ENCODE measurements at places on chromosomes 3 and 15. TPM values are rescaled to one million over a fixed set of nuclear protein-coding genes. Genes with fewer than 3 reads are reported as not detected.

- no peak overlapping the region for H3K27ac ChIP-seq
- no peaks in the 10 kb centered on the region for H3K36me3 ChIP-seq
- no peaks in the 10 kb centered on the region for H3K27me3 ChIP-seq
- H3K4me3 ChIP-seq = no peak overlapping the region
- H3K4me1 ChIP-seq = no peaks in the 10 kb centered on the region
Observed at GRCh38 chr3:70737666-70738290, 425.3 kb upstream of the MDFIC2 start.

MYRIP gene
- 5.1 TPM for total RNA-seq

DNA sequence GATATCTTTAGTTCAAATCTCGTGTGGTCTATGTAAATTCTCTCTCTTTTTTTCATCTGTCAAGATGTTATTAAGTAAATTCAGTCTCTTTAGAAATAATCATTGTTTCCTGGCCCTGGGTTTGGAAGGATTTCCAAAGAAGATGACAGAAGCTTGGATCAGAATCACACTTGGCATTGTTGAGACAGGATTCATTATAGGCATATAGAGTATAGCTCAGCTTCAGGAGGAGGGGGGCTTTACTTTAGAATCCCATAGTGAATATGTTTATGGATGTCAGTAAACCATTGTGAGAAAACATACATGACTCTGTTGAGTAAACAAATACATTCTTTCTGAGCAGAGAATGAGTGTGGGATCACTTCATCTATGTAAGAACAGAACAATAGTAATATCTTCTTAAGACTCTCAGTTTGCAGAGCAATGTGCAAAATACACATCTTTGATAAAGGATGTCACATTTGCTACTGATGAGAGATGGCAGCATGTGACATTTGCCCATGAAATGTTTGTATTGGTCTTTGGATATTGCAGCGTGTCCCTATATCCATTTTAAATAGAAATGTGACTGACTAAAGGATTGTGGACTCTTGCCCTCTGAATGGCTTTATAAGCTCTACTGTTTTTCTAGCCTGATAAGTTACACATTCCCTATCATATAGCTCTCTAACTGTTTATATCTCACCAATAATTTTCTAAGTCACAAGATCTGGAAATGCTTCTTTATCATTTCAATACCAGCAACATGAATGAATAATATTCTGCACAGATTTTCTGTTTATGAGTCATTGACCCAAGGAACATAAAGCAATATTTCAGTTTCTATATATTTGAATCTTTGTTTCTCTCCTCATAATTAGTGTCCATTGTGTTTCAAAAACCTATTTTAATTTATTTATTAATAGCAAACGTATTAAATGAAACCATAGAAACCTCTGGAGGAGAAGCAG, 95.6 kb upstream of the THRB start:
- H3K27ac ChIP-seq = no peak overlapping the region
- no peak for DNase-seq
- H3K4me3 ChIP-seq = no peak overlapping the region
- peaks cover 24% of the 10 kb centered on the region for H3K4me1 ChIP-seq
- H3K36me3 ChIP-seq = no peaks in the 10 kb centered on the region

CCDC51 gene
- 15.2 TPM for total RNA-seq

DNA sequence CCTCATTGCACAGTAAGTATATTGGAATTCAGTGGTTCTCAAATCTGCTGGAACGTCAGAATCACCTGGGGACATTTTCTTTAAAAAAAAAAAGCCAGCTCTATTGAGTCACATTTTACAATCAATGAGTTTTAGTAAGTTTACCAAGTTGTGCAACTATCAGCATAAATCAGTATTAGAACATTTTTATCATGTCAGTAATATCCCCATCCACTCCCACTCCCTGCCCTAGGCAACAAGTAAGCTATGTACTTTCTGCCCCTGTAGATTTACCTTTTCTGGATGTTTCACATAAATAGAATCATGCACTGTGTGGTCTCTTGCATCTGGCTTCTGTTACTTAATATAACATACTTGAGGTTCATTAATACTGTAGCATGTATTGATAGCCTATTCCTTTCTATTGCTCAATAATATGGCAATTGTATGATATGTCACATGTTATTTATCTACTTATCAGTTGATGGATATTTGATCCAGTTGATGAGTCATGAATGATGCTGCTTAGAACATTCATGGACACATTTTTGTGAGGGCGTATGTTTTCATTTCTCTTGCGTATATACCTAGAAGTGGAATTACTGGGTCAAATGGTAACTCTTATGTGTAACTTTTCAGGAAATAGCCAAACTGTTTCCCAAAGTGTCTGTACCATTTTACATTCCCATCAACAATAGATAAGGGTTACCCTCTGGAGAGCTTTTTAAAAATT, 180.5 kb downstream of the THSD4 start:
- H3K27ac ChIP-seq = peak overlapping the region; percentile 80
- peaks cover 52% of the 10 kb centered on the region for H3K4me1 ChIP-seq
- no peaks in the 10 kb centered on the region for H3K36me3 ChIP-seq
- H3K4me3 ChIP-seq = no peak overlapping the region
- DNase-seq = no peak

GJD2 gene
- total RNA-seq = not detected

EEF1AKMT4 gene
- total RNA-seq = 4.0 TPM

MYEF2 gene
- 63.5 TPM for total RNA-seq

GRCh38 chr3:60056404-60056803, 1006.6 kb upstream of the CFAP20DC start:
- H3K4me1 ChIP-seq = no peaks in the 10 kb centered on the region
- no peaks in the 10 kb centered on the region for H3K36me3 ChIP-seq
- no peak for DNase-seq

Data from thoracic aorta (tissue), 2 donors.